Activated gamma-delta T cell treated with anti-CD3 and anti-CD28 coated beads, Interleukin-2, amount 50 U/mL, for 16 hours (primary cell): ENCODE measurements at places on chromosomes 4 and X.

DNA sequence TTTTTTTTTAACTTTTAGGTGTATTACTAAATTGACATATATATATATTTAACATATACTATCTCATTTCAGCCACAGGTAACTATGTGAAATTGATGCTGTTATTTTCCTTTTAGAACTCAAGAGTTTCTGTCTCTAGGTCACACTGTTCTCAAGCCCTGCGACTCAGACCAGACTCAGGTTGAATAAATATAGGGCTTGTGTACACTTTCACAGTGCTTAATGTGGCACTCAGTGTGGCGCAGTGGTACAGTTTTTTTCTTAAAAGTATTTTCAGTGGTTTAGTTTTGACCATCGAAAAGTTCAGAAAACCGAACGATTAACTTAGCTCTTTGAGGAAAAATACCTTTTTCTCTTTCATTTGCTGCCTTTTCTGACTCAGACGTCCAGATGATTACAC lies 24.7 kb downstream of the PACRGL start:
- no peak for DNase-seq

- DNase-seq: no peak
These were observed 270.1 kb downstream of the TMA16 start for GRCh38 chr4:163764569-163764968.

- DNase-seq: no peak
These were observed 16.3 kb downstream of the SPRY1 start for GRCh38 chr4:123412700-123413512.

DNA sequence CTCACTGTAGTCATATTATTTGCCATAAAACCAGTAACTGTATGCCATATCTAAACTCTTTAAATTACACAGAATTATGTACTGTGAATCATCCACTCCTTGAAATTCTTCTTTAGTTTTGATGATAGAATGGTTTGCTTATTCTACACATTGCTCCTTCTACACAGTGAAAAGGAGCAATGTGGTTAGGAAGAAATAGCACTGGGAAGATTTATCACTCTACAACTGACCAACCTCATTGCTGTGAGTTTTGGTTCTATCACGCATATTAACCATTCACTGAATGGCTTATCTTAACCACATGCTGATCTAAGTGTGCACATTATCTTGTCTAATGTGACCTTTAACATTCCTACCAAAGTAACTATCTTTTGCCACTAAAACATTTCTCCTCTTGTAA lies 415.7 kb upstream of the NDST4 start:
- no peak for DNase-seq

GRCh38 chrX:120726294-120726693 lies 96.4 kb upstream of the C1GALT1C1 start:
- DNase-seq: no peak

DNA sequence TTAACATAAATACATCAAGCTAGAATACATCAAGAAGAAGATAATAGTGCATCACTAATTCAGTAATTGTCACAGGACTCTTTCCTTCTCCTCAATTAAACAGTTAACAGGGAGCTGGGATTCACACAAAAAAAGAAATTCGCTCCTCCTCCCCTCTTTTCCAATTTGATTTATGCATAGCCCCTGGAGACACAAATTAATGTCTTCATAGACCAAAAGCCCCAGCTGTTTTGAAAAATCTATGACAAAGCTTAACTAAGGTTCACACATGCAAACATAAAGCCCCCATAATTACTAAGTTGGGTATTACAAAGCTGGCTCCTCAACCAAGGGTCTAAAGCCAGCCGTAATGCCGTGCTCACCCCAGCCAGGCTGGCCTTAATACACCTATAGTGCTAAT lies 61.2 kb downstream of the ENOX2 start:
- no peak for DNase-seq

- no peak for DNase-seq
These were observed 14.8 kb downstream of the FAM9B start for GRCh38 chrX:9019151-9019550.

GRCh38 chr4:155807021-155807420 lies 48.2 kb downstream of the GUCY1B1 start:
- DNase-seq: no peak
